ENCODE measurements at places on chromosomes 2 and 18. TPM values are rescaled to one million over a fixed set of nuclear protein-coding genes. Genes with fewer than 3 reads are reported as not detected.

DNA sequence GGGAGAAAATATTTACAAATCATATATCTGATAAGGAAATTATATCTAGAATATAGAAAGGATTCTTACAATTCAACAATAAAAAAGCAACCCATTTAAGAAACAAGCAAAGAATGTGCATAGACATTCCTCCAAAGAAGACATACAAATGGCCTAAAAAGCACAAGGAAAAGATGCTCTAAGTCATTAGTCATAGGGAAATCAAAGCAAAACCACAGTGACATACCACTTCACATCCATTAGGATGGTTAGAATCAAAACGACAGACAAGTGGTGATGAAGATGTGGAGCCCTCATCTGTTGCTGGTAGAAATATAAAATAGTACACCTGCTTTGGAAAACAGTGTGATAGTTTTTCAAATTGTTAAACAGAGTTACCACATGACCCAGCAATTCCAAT lies 48.2 kb downstream of the MAPRE2 start:
- DNase-seq = no peak

STON1 gene
- 1.4 TPM for total RNA-seq

GRCh38 chr18:31041271-31042083 lies 1.1 kb downstream of the DSC3 start:
- DNase-seq = no peak

DNA sequence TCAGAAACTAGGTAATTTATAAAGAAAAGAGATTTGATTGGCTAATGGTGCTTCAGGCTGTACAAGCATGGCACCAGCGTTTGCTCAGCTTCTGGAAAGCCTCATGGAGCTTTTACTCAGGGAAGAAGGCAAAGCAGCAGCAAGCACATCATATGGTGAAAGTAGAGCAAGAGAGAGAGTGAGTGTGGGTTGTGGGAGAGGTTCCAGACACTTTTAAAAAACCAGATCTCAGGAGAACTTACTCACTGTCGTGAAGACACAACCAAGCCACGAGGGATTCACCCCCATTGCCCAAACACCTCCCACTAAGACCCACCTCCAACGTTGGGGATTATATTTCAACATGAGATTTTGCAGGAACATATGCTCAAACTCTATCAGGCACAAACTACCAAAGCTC lies 554.6 kb upstream of the TNP1 start:
- DNase-seq = no peak

EFHD1 gene
- total RNA-seq = 0.22 TPM

DNA sequence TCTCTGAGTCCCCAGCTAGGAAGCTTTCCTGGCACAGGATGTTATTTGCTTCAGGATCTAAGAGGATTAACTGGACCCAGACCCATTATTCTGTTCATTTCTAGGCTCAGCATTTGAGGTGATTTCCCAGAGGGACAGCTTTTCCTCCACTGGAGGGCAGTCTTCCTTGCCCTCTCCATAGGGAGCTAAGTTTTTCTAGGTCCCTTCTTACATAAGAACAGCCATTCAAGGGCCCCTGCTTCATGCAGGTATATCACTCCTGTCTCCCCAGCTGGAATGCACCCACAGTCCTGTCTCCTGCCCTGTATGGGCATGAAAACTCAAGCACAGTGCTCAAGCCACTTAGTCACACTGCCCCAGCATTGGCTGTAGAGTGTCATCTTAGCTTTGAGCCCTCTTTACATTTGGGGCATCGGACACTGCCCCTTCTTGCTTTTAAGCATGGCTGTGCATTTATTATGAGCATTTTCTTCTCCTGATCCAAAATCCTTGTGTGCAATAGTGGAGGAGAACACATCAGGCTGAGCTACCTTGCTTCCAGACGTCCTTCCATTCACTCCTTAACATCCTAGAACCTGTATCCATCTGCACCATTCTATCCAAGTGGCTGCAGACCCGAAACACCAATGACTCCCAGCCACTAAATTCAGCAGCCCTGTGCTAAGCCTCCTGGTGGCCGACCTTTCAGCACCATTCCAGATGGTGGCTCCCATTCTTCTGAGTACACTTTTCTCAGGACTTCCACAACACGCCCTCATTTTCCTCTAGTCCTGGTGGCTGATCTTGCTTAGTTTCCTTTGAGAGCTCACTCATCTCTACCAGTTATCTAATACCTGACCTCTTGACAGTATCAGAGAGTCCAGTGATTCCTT lies 80.0 kb downstream of the COPS8 start:
- DNase-seq = no peak

DNA sequence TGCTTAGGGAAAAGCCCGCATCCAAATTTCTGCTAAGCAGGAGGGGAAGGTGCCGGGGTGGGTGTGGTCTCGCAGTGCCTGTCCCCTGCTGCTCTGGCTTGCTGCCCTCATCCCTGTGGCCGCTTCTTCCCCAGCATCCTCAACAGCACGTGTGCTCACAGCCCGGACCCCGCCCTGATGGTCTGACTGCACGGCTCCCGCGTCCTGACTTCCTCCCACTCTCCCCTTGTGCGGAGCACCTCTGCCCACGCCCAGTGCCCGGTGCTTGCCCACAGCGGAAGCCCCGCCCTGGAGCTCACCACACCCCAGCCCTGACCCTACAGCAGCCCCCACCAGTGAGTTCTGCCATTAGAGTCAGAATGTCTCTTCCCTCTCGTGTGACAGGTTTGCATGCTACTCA lies 277.9 kb downstream of the NDUFA10 start:
- no peak for DNase-seq

ASXL3 gene
- total RNA-seq = not detected

DNA sequence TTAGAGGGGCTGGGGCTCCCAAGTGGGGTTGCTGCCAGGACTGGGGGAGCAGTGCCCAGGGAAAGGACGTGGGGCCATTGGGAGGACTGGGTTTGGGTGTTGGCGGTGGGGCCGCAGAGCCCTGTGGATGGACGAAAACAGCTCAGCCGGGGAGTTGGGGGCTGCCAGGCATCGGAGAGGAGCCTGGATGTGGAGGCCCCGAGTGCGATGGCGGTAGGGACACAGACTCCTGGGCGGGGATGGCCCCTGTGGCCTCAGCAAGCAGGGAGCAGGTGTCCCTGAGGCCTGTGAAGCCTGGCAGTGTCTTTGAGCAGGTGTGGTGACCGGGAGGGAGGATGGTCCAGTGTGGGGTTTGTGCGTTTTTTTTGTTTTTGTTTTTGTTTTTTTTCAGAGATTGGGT lies 13.3 kb downstream of the CTDP1 start:
- DNase-seq = no peak

DNA sequence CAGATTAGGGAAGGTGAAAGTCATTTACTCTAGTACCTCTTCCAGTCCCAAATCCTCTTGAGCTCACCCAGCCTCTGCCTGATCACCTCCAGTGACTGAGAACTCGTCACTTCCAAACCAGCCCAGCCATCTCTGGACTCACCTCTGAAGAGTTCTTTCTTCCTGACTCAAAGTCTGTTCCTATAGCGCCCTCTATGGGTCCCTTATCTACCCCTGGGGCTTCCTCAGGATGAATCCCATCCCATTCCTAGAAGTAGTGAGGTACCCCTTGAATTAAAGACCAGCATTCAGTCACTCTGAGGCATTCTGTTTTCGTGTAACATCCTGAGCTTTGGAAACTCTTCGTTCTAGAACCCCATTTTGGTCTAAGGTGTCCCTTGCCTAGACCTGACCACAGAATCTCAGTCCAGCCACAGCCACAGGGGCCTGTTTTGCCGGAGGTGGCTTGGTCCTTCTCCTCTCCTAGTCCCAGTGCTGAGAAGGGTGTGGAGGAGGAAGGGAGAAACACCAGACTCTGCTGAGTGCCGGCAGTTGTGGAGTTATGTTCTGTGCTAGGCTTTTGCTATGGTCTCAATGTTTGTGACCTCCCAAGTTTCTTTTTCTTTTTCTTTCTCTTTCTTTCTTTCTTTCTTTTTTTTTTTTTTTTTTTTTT lies 32.7 kb downstream of the SIX3 start:
- DNase-seq = no peak

DNA sequence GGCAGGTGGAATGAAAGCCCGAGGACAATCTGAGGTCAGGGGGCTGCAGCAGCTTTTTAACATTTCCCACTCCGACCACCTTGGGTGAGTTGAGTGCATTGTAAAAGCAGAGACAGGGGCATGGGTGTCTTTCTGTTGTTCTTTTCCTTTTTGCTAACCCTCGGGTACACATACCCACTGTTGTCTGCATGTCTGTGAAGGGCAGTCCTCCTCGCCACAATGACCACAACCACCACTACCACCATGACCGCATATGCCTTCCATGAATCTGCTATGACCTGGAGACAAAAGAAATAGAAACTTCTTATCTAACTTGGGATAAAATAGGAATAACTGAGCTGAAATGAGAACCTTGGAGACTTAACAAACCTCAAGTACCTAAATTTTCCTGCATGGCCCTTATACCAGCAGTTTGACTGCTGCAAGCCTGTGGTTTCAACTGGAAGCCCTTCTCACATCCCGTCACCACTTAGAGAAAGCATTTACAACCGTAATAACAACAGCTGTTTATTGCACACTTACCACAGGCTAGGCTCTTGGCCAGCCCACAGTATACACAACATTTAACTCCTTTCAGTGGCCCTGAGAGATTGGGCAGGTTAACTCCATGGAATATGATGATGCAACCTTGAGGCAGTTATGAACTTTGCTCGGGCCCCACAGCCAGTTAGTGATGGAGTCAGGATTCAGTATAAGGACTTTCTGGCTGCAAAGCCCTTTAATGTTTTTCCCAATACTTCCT lies 80.3 kb downstream of the GYPC start:
- DNase-seq = no peak

DNAH6 gene
- total RNA-seq = 0.51 TPM

GRCh38 chr2:21836719-21837118 lies 713.0 kb downstream of the TDRD15 start:
- no peak for DNase-seq

GRCh38 chr2:128280158-128280871 lies 38.4 kb downstream of the HS6ST1 start:
- DNase-seq = no peak

REL gene
- 47.6 TPM for total RNA-seq

LCT gene
- 0.48 TPM for total RNA-seq

OTOF gene
- 1.7 TPM for total RNA-seq

CCDC93 gene
- 32.7 TPM for total RNA-seq

- no peak for DNase-seq
These were observed 1081.3 kb upstream of the TMEFF2 start for GRCh38 chr2:193276069-193276468.

DNA sequence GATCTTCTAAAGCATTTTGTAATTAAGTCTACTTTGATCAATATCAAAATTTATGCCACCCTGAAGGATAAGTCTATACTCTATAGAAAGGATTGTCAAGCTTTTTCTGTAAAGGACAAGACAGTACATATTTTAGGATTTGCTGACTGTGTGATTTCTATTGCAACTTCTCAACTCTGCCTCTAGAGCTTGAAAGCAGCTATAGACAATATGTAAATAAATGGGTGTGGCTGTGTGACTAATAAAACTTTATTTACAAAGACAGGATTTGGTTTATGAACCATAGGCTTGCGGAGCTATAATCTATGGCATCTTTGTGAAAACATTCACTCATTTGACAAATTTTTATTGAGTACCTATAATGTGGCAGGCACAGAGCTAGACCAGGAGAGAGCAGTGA lies 18.4 kb downstream of the UPP2 start:
- no peak for DNase-seq

LMAN2L gene
- 9.9 TPM for total RNA-seq

DNA sequence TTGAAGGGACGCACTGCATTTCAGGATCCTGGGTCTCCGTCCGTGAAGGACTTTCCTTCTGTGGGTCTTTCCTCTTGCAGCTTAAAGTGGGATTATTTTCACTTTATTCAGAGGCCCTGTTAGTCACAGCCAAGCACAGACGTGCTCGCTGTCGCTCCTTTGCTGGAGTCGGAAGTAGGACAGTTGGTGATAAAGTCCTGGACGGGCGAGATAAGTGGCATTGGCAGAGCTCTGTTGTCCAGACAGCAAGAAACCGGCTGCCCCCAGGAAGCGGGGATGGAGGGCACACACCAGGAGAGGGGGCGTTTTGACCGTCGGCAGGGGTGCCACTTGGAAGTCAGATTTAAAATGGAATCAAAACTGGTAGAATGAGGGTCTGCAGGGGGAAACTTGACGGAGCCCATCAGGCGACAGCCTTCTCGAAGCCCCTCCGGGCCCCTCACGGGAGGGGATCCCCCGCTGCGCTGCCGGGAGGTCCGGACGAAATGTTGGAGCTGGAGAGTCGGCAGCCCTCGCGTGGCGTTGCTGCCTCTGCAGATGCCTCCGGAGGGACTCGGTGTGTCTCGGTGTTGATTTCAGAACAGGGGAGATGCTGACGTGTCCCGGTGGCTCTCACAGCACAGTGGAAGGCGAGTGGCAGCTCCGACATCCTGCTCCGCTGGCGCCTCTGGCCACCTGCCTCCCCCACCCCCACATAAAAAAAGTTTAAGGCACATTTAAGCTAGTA lies 124.2 kb downstream of the NFATC1 start:
- no peak for DNase-seq

- DNase-seq = no peak
These were observed 281.6 kb upstream of the STON1 start for GRCh38 chr2:48248251-48248933.

UGT1A10 gene
- not detected for total RNA-seq

IFT172 gene
- total RNA-seq = 13.8 TPM

SERPINB13 gene
- total RNA-seq = not detected

DNA sequence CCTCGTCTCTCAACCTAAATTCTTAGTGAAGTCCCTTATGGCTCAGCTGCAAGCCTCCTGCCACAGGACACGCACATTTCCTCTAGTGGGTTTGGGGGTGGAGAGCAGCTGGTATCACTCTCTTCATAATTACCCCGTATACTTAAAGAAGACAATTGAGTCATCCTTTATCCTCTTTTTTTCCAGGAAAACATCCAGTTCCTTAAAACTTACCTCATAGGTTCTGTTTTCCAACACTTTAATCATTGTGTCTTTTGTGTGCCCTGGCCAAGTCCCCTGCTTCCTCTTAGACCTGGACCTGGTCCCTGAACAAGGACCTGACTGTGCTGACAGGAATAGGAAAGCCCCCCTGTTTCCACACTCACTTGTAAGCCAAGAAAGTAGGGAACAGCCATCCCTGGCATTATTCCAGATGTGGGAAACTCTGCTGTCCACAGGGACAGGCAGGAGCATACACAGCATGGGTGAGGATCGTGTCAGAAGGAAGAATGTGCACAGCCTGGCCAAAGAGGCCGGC lies 42.3 kb upstream of the MYO1B start:
- peak; percentile 18 for DNase-seq

REG1B gene
- total RNA-seq = not detected

DNA sequence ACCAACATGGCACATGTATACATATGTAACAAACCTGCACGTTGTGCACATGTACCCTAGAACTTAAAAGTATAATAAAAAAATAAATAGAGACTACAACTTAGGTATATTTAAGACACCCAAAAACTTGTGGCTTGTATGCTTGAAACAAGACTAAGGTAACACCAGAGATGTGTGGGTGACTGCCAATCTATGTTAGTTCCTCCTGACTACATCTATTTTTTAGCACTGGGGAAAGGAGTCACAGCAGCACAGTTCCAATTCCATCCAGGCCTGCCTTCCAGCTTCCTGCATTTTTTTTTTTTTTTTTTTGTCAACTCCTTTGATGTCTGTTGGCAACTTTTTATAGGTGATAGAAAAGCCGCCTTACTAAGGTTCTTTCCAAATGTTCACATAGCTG lies 18.2 kb downstream of the C2orf69 start:
- no peak for DNase-seq
